NCI-H1930 (cell line): ENCODE measurements at places on chromosomes 16 and 17.
A peak's percentile ranks its signal among the peaks of the same experiment; 100 is the strongest.

DNA sequence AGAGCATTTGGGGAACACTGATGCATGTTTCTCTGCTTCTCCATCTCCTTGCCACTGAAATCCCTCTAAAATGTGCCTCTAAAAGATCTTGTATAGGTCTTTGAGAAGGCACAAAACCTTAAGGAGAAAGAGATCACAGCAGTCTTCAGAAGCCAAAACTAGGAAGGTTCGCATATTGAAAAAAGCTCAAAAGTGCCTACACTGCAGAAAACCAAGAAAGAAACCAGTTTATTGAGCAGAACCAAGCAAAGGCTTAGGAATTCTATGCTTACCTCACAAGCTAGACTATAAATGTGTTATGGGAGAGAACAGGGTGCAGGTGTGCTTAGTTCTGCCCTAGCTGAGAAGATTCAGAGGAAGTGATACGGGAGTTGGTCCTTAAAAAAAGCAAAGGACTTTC is 16.6 kb downstream of the DGKE start:
- no peak for DNase-seq

DNA sequence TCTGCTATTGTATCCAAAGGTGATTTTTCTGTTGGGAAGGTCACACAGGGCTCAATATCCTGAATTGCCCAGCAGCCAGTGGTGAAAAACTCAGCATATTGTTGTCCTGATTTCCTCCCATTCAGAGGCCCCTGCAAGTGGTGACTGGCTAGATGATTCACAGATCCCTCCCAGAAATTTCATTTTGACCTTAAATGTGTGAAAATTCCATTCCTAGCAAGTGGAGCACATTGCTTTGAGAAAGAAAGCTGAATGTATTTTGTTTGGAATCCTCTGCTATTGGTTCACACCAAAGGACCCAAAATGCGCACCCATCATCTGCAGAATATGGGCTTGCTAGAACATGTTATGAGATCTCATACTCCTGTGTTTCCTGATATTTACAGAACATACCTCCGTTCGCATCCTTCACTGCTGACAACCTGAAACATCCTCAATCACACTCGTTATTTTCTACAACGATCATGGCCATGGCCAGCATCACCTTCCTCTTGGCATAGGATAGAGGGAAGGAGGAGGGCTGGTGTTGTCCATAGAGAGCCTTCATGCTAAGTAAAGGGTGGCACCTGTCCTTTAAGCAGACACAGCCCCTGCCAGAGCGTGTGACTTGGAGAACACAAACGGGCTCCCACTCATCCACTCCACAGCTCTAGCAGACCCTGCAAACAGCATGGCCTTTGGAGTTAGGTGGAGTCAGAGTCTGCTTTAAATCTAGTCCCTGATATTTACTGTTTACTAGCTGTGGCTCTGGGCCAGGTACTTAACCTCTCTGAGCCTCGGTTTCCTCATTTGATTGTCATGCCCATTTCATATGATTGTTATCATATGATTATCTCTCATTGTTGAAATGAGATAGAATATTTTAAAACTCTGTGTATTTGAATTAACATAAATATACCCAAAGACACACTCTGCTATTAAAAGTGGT is 30.4 kb upstream of the NFAT5 start:
- no peak for DNase-seq

DNA sequence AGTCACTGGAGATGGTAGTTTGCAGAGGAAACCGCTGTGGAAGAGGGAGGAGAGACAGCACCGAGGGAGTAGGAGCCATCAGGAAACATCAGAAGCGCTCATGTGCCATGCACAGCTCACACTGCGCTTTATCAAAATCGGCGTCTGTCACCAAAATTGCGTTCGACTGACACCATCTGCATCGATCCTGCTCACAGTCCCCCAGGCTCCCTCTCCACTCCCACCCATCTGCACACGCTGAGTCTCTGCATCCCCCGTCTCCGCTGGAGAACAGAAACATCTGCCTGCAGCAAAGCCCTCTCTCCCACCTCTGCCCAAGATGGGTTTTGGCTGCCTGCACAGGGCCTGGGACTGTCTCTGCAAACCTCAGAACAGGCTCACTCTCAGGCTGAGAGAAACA is 187.5 kb upstream of the RPL38 start:
- no peak for DNase-seq

GRCh38 chr16:57576429-57576870 is 34.0 kb downstream of the ADGRG5 start:
- DNase-seq: peak; percentile 25

DNA sequence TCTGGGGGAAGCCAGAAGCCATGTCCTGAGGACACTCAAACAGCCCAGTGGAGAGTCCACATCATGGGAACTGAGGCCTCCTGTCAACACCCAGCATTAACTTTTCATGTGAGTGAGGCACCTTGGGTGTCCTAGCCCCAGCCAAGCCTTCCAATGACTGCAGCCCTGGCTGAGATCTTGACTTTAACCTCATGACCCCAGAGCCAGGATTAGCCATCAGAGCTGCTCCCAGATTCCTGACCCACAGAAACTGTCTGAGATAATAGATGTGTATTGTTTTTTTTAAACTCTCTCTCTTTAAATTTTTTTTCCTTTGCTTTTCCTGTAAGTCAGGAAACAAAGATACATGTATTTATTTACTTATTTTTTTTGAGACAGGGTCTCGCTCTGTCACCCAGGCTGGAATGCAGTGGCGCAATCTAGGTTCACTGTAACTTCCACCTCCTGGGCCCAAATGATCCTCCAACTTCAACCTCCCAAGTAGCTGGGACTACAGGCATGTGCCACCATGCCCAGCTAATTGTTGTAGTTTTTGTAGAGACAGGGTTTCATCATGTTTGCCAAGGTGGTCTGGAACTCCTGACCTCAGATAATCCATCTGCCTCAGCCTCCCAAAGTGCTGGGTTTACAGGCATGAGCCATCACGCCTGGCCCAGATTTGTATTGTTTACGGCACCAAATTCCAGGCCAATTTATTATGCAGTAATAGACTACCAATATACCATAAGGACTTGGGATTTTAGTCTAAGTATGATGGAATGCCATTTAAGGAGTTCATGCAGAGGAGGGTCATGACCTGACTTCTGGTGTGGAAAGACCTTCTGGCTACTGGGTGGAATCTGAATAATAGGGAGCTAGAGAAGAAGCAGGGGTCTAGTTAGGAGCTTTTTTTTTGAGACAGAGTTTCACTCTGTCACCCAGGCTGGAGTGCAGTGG is 14.0 kb upstream of the TMEM94 start:
- no peak for DNase-seq

- no peak for DNase-seq
Measured at GRCh38 chr16:53219795-53220454, 165.1 kb downstream of the CHD9 start.

DNA sequence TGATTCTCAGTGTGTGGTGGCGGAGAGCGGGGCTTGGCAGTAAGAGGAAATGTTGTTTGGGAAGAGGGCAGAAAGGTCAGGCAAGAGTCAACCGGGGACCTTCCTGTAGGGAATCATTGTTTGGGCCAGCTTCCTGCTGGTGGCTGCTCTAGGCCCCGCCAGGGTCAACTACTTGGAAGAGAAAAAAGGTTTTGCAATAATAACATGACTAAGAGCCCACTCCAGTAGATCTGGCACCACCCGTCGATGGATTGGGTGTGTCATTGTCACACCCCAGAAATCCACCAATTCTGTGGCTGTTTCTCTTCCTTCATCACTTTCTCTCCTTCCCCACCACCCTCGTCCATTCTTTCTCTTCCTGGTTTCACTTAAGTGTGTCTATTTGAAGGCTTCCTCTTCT is 4.2 kb upstream of the KRT24 start:
- DNase-seq: no peak
